ENCODE measurements at places on chromosomes 11 and 22. TPM values are rescaled to one million over a fixed set of nuclear protein-coding genes. Genes with fewer than 3 reads are reported as not detected.

- no peak for DNase-seq
Observed at GRCh38 chr11:83979593-83979992, 693.4 kb upstream of the CCDC90B start.

GRCh38 chr11:12888525-12889158 is 120.5 kb upstream of the RASSF10 start:
- DNase-seq: peak; percentile 97

DNA sequence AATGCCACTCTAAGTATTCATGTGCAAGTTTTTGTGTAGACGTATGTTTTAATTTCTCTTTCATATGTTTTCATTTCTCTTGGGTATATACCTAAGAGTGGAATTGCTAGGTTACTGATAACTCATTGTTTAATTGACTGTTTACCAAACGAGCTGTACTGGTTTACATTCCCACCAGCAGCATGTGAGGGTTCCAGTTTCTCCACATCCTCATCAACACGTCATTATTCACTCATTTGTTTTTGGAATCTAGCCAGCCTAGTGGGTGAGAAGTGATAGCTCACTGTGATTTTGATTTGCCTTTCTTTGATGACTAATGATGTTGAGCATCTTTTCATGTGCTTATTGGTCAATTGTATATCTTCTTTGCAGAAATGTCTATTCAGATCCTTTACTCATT is 4.0 kb downstream of the ANKRD13D start:
- DNase-seq: no peak

GRCh38 chr11:34345540-34345876 is 12.3 kb downstream of the ABTB2 start:
- no peak for DNase-seq

GRCh38 chr11:63915961-63916836 is 765 bp downstream of the RCOR2 start:
- DNase-seq: no peak

DNA sequence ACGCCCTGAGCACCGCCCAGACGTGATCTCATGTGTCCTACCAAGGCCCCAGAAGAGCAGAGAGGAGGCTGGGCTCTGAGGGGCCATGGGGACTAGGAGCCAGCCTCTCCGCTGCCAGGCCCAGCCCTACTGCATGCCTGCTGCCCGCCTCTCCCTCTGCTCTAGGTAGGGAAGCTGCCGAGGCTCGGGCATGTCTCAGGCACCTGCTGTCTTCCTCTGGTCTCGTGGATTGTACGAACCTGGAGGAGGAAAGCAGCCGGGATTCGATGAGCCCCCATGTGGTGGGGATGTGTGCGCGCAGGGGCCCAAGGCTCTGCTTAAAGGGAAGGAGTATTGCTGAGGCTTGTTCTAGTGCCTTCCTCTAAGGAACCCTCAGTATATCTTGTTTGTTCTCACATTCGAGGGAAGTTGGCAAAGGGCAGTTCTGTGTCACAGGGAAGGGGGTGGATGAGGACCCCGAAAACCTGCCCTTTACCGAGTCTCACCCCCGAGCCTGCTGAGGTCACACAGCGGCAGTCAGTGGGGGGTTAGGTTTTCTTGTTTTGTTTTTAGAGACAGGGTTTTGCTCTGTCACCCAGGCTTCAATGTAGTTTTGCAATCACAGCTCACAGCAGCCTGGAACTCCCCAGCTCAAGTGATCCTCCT is 21.2 kb downstream of the DAGLA start:
- no peak for DNase-seq

- no peak for DNase-seq
Observed at GRCh38 chr11:91047882-91048281, 825.0 kb upstream of the CHORDC1 start.

DNA sequence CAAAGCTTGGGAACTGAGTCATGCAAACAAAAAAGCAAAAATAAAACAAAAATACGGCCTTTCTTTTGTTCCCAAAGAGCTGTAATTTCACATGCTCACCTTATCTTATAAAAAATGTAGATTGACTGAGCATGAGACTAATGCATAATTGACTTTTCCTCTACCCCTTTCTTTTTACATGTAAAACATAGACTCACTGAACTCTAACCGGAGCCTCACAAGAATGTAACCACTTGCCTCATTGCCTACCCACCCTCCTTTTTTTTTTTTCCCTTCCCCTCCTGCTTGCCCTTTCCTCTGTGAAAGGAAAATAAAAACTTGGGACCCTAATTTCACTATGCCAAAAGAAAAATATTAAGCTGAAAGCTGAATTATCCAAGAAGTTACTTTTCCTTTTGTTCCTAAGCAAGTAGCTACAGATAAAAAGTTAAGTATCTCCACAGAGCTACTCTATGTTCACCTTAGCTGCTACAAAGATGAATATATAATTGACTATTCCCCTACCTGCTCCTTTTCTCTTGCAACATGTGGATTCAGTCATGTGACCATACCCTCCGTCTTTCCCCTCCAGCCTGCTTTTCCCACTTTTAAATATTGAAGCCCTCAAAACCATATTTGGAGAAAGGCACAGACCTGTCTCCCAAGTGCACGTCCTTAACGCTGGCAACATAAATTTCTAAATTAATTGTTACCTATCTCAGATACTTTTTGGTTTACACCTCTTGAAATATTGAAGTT is 39.6 kb upstream of the WEE1 start:
- no peak for DNase-seq

DNA sequence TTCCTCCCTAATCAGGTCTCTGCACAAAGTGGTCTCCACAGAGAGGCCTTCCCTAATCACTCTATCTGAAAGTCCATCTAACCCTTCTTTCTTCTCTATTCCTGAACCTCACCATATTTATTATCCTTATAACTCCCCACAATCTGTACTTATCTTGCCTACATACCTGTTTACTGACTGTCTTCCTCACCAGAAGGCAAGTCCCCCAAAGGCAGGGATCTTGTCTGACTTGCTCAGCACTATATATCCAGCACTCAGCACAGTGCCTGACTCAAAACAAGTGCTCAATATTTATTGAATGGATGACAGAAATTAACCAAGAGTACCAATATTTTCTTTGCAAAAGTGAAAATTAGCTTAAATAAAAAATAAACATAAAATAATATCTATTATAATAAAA is 5.5 kb downstream of the DCUN1D5 start:
- no peak for DNase-seq

DNA sequence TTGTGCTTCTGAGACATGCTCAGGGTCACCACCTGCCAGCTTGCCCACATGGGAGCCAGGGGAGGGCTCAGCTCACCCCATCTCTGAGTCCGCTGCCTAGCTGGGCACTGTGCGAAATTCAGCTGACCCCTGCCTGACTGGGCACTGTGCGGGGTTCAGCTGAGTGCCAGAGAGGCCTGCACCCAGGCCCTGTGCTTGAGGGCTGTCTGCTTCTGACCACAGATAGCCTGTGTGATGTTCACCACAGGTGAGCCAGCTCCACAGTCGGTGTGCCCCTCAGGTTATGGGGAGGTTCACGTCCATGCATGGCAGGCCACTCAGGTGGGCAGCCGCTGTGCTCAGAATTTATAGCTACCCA is 84.5 kb upstream of the SUSD2 start:
- no peak for DNase-seq

DNA sequence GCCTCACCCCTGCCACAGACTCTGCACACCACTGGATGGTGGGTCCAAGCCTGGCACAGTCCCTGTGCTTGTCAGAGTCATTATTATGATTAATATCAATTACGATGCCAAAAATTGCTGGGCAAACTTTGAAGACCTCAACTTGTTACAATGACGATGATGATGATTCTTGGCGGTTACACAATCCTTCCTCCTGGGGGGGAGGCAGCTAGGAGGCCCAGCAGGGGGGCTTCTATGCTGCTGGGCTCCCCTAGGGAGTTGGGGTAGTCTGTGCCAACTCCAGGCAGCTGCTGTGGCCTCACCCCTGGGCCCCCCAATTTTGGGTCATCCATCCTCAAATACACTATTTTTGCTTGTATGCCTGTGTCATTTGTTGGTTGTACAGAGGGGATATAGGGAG is 12.0 kb downstream of the SLC35E4 start:
- no peak for DNase-seq

GRCh38 chr22:23213581-23214334 is 33.4 kb downstream of the BCR start:
- no peak for DNase-seq

GRCh38 chr11:119964136-119965025 is 173.5 kb downstream of the TRIM29 start:
- no peak for DNase-seq

DNA sequence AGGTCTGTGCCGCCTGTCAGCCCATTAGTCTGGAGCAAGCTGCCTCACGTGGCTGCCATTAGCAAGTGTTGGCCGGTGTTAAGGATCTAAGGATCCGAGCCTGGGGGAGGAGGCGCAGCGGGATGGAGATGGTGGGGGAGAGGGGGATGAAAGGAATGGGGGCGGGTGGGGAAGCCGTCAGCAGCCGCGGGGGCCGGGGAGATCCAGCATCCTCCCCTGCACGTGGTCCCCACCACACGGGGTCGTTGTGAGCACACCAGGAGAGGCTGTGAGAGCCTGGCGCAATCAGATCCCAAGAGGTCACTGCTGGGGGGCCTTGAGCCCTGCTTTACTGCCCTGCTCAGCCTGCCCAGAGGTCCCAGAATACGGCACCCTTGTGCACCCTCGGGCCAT is 7.3 kb downstream of the CABP7 start:
- DNase-seq: no peak

- DNase-seq: peak; percentile 11
Observed at GRCh38 chr11:3723014-3723708, 52.0 kb upstream of the CHRNA10 start.

DNA sequence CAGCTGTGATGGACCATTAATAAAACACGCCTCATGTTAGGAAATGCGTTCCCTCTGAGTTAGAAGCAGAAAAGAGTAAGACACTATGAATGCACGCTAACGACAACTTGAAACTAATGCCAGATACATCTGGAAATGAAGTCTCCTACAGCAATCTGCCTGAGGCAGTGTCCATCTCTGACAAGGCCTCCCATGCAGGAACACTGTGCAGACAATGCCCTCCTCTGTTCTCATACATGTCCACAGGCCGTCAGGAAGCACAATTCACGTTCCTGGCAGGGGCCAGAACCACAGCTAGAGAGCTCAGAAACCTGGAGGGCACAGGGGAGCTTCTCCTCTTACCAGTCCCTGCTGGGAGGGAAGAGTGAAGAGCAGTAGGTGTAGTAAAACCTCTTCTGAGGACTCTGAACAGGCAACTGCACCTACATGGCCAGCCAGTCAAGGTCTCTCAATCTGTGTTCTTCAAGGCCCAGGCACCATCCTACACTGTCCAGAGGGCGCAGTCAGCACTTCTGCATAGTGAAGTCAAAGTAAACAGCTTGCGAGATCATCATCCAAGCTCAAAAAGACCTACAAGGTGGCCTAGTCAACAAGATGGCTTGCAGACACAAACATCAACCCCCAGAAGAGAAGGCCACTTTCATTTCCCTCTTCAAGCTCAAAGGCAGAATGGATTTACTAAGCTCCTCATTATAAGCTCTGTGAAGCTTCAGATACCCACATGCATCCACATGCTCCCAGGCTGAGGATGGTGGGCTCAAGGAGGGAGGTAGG is 41.5 kb upstream of the CYP2D6 start:
- no peak for DNase-seq

DNA sequence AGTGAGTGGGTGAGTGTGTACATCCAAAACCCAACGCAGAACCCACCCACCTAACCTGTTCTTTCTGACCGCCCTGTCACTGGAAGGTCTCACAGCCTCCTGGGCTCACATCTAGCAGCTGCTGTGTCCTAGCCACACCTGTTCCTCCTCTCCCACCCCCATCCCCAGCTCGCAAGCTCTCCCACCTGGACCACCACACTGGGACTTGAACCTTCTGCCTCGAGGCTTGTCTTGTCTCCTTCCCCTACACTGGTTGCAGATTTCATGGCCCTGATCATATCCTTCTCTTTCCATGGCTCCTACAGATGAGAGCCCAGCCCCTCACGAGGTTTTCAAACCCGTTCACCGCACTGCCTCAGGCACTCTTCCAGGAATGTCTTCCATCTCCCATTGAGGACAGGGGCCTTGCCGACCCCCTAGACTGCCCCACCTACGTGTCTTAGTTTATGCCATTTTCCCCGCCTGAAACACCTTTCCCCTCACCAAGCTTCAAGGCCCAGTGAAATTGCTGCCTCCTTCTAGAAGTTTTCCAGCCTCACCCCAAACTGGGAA is 6.7 kb downstream of the IFITM10 start:
- DNase-seq: no peak

- DNase-seq: no peak
Observed at GRCh38 chr11:88704485-88704884, 361.3 kb downstream of the GRM5 start.

GRCh38 chr11:32400196-32400595 is 35.1 kb downstream of the WT1 start:
- DNase-seq: no peak

GRCh38 chr22:49887064-49887451 is 31.2 kb downstream of the ALG12 start:
- DNase-seq: no peak

- peak; percentile 34 for DNase-seq
Observed at GRCh38 chr22:37777122-37777687, 30.5 kb upstream of the GCAT start.

GRCh38 chr11:117528097-117528721 is 200.6 kb downstream of the CEP164 start:
- no peak for DNase-seq

- DNase-seq: no peak
Observed at GRCh38 chr11:8032576-8033304, 45.6 kb downstream of the EIF3F start.

GLYATL1 gene
- not detected for total RNA-seq

ARRB1 gene
- 68.1 TPM for total RNA-seq

CHRM1 gene
- total RNA-seq: not detected

OR8G1 gene
- total RNA-seq: not detected

TMEM86A gene
- total RNA-seq: 6.6 TPM

CHORDC1 gene
- total RNA-seq: 30.0 TPM

C11orf86 gene
- not detected for total RNA-seq

F2 gene
- total RNA-seq: not detected

TTC36 gene
- 2.7 TPM for total RNA-seq

PES1 gene
- total RNA-seq: 71.1 TPM

CENATAC gene
- 158 TPM for total RNA-seq

BIRC3 gene
- 26.2 TPM for total RNA-seq

PLEKHB1 gene
- total RNA-seq: 71.4 TPM

XKR3 gene
- not detected for total RNA-seq

CASP4 gene
- 60.7 TPM for total RNA-seq

GLYATL2 gene
- 3.3 TPM for total RNA-seq

NXPE2 gene
- not detected for total RNA-seq
